ENCODE measurements at places on chromosomes 13 and 19.

- DNase-seq: no peak
Observed at GRCh38 chr13:36074659-36075058, 56.5 kb downstream of the DCLK1 start.

DNA sequence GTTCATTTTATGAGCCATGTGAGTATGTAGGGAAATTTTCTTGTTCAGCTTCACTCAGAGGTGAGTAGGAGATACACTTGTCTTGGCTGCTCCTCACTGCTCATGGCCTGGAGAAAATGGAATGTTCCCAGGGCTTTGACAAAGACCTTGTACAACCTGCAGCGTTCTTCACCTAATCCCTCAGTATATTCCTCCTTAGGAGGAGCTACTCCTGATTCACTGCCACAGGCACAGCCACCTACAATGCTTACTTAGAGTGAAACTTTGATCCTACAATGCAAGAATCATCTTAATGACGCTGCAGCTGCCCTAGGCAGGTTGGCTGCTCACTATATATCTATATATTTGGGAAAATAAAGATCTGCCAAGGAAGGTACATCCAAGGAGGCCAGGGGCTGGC is 364.2 kb downstream of the KLF5 start:
- no peak for DNase-seq

DNA sequence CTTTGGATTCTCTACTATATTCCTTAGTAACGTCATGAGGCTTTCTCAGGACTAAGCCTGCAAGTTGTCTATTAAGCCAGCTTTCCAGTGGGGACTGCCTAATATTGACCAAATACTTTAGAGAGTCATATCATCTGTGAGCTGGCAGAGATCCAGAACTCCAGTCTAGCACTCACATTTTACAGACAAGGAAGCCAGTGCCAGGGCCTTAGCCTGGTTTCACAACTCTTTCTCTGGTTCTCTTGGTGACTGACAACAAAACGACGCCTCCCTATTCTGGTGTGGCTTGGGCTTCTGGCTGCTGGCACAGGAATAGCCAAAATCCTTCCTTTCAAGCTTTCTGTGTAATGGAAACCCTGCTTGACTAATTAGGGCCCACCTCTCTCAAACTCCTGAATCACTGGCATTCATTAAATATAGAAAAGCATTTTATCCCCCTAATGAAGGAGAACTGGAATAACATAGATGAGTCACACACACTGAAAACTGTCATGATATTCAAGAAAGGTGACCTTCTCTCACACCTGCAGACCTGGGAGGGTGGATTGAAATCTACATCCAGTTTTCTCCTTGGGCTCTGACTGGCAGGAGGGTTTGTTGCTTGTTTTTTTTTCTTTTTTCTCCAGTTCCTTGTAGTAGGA is 75.2 kb upstream of the UBL3 start:
- DNase-seq: no peak

- no peak for DNase-seq
Observed at GRCh38 chr13:91126806-91127205, 220.7 kb upstream of the MIR17HG start.

- no peak for DNase-seq
Observed at GRCh38 chr13:34608331-34608730, 333.7 kb upstream of the NBEA start.

- no peak for DNase-seq
Observed at GRCh38 chr13:97719736-97720135, 233.7 kb upstream of the IPO5 start.

- no peak for DNase-seq
Observed at GRCh38 chr13:25980255-25980654, 71.6 kb downstream of the SHISA2 start.

DNA sequence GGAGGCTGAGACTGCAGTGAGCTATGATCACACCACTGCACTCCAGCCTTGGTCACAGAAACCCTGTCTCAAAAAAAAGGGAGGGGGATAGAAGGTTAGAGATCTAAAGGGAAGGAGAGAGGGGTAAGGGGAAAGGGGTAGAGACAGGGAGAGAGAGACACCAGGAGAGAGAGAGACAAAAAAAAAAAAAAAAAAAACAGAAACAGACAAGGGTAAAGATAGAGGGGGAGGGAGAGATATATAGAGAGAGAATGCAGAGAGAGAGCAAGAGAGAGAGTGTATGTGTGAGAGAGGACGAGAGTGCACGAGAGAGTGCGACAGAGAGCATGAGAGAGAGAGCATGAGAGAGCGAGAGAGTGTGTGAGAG is 4.2 kb downstream of the CD70 start:
- DNase-seq: no peak

GRCh38 chr19:13790354-13790753 is 4.9 kb upstream of the ZSWIM4 start:
- peak; percentile 76 for DNase-seq

DNA sequence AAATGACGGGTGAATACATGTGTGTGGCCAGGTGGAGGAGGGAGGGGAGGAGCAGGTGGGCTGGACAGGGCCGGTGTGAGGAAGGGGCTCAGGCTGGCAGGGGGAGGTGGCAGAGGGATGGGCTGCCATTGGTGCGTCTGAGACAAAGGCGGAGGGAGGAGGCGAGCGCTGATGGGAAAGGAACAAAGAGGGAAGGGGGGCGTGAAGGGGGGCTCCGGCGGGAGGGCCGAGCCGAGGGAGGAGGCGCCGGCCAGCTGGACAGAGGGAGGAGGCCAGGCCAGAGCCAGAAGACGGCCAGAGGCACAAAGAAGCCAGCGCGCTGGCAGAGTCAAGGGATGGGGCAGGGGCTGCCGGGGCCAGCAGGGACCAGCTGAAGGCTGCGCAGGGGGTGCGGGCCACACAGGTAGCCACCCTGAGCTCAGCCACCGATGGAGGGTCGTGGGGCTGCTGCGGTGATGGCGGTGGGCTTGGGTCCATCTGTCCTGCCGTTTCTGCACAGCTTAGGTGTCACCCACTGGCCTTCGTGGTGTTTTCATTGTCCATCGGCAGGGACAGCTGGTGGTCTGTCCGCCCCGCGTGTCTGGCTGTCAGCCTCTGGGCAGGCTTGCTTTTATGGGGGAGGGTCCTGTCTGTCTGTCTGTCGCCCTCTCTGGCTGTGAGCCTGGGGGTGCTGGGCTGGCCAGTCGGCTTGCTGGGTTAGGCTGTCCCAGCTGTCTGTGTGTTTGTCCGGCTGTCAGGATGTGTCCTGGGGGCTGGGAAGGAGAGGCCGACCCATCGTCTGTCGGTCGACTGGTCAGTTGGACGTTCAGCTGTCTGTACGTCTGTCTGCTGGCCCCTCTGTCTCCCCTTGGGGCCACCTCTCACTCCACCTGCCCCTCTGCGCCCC is 2.2 kb downstream of the APC2 start:
- DNase-seq: no peak

DNA sequence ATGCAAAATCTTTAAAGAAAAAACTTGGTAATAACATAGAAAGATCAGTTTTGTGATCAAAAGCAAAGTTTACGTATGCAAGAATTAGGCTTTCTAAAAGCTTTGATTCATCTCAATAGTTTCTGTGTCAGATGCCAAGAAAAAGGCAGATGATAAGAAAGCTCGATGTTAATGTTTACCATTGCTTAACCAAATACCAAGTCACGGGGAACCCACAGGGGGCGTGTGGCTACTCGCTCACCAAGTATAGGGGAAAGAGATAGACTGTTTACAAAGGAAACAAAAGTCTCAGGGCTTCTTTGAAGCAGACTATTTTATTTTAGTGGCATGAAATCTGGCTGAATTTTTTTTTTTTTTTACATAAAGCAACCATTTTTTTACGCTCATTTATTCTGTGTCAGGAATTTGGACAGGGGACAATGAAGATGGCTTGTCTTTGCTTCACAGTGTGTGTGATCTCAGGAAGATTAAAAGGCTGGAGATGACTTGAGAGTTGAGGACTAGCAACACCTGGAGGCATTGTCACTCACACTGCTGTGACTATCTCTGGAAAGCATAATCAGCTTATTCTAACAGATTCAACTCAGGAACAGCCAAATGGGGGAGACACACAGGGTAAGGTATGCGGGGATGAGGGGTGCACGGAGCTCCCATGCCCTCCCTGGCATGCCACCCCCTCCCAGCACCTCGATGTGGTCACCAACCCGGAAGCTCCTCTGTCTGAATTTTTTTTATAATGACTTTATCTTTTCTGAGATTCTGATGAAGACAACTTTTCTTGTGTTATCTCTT is 24.9 kb downstream of the RCBTB1 start:
- DNase-seq: no peak

DNA sequence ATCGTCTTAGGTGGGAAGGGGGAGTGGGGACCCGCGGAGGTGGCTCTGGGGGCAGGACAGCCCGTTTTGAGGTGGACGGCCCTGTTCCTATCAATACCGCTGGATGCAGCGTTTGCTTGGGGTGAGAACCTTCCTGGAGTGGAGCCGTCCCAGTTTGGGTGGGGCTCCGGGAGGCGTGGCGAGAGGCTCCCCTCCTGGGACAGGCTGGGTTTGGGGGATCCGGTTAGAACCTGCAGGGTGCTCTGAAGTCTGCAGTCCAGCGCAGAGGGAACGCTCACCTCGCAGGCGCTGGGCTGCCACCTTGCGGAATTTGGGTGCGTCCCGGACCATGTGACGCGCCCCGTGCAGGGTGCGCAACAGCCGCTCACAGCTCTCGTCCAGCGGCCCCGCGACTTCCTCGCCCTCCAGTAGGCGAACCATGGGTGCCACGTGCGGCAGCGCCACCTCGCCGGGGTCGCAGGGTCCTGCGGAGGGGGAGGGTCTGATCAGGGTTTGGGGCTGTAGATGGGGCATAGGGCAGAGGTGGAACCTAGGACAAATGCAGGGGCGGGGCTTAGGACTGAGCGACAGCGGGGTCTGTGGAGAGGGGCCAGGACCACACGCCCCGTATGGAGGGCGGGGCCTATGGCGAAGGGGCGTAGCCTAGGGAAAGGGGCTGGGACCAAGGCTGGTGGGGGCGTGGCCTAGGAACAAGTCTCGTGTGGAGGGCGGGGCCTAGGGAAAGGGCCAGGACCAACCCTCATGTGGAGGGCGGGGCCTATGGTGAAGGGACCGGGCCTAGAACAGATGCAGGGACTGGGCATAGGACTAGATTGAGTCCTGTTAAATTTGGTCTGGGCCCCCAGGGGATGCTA is 13.8 kb downstream of the SH2D3A start:
- peak; percentile 86 for DNase-seq

DNA sequence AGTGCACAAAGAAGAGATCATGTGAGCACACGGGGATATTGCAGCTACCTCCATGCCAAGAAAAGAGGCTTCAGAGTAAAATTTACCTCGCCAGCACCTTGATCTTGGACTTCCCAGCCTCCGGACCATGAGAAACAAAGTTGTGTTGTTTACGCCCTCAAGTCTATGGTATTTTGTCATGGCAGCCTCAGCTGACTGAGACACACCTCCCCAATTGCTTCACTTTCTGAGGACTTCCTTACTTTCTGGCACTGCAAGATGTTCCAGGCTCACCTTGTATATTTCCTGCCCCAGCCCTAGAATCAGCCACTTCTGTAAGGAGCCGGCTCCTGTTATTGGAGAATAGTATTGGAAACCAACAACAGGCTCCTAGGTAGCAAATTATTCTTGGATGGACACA is 6.6 kb upstream of the CEBPG start:
- no peak for DNase-seq

DNA sequence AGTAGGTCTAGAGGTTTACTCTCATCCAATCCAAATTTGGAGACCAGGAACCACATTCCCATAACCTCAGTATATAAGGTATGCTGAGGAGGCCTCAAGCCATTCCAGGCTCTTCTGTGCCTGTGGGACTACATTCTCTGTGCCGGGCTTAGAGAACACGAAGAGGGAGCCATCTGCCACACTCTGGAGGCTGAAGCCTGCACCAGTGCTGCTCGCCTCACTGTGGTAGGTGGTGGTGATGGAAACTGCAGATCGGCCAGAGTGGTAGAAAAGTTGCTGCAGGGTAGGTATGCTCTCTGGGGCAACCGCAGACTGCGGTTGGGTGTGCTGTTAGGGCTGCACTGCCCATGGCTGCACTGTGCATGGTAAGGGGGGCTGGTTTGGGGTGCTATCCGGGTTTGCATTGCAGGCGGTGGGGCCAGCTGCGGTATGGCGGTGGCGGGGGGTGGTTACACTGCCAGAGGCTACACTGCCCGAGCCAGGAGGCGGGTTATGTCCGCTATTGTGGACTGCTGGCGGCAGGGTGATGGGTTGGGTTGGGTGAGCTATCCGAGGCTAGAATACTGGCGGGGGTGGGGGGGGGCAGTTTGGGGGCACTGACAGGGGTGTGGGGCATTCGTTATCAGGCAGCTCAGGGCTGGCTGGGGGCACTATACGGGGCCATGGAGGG is 145.0 kb downstream of the TNFRSF19 start:
- DNase-seq: no peak

- DNase-seq: no peak
Observed at GRCh38 chr13:90846936-90847335, 500.6 kb upstream of the MIR17HG start.

DNA sequence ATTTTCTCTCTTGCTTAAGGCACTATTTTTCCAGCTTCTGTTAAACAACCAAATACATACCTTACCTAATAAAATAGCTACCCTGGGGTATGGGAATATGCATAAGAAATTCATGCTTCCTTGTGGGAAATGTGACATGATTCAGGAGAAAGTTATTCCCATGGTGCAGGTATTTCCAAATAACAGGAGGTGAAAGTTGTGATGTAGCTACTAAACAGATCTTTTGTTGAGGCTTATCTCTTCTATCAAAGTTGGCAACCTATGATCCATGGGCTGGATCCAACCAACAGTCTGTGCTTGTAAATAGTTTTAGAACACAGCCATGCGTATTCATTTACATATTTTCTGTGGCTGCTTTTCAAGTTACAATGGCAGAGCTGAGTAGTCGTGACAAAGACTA is 177.8 kb upstream of the NBEA start:
- DNase-seq: no peak

DNA sequence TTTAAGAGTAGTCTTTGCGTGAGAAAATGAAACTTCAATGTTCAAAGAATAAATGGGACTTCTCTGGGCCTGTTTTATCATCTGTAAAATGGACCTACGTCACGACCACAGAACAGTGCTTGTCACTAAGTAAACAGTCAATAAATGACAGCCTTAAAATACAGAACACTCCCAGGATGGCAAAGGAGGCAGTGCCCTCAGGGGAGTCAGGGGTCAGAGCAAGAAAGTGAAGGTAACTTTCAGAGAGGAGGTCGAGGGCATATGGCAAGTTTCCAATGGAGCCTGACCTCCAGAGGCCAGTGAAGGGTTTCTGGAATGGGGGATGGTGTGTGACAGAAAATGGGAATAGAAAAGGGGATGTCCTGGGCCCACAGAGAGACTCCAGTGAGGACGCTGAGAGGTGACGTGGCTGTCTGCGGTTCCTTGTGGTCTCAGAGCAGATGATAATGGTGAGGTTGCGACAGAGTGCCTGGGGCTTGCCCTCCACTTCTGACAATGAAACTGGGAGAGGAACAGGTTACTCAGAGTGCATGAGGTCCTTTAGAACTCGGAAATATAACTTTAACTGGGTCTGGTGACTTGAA is 91.8 kb downstream of the UBL3 start:
- peak; percentile 50 for DNase-seq
